ENCODE measurements at places on chromosomes 4 and X.

- no peak for DNase-seq
Measured at GRCh38 chrX:76454456-76454927, 27.0 kb downstream of the MAGEE1 start.

- DNase-seq: no peak
Measured at GRCh38 chrX:112774651-112775293, 65.9 kb downstream of the AMOT start.

GRCh38 chrX:43096830-43097229 is 318.9 kb upstream of the PPP1R2C start:
- no peak for DNase-seq

- no peak for DNase-seq
Measured at GRCh38 chr4:86556791-86557415, 37.2 kb upstream of the PTPN13 start.

All from hypothalamus (tissue), 51 donors.